PC-3 (cell line): ENCODE measurements at places on chromosomes 7 and 10.

DNA sequence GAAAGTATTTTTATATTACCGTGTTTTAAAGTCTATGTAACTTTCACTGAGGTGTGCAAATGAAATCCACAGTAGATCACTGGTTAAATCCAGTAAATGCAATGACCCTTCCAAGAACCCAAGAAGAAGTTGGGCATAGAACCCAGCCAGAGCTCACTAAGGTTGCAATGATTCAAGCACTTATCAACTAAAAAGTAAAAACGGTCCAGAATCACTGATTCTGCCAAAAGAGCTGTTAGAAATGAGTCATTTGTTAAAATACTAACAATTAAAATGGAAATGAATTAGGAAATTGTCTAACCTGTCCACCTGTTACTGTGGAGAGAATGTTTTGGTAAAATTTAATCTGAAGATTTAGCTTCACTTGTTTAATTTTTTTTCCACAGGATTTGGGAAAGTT is 74.4 kb downstream of the ANK3 start:
- DNase-seq: no peak

DNA sequence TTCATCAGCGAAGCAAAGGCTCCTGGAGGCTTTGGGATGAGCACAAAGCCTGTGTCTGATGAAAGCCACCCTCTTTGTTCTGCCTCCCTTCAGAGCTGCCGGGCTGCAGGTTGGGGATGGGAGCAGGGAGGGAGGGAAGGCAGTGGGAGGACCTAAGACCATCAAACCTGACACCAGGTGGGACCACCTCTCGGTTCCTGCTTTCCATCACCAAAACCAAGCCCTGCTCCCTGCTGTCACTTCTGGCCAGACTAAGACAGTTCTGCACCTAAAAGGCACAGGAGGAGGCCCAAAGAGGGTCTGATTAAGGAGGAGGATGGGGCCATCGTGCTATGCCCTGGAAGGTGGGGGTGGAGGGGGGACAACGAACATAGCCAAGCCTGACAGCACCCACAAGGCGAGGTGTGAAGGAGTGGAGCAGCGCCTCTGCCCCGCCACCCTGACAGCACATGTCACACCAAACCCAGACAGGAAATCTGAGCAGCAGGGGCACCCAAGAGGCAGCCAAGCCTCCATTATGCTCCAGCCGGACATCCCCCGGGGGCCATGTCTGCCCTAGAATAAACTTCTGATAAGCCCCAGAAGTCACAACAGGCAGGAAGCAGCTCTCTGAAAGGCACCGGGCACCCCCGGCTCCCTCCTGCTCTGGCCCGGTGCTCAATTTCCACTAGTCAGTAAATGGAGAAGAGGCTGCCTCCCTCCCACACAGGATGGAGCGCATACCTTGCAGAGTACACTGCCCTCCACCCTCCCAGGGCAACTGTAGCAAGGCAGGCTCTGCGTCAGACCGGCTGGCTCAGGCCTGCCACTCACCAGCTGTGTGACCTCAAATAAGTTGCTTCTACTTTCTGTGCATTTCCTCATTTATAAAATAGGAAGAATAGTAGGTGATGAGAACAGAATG is 48.9 kb downstream of the DLG5 start:
- DNase-seq: no peak

- no peak for DNase-seq
Measured at GRCh38 chr10:118694848-118695247, 59.9 kb downstream of the CACUL1 start.

DNA sequence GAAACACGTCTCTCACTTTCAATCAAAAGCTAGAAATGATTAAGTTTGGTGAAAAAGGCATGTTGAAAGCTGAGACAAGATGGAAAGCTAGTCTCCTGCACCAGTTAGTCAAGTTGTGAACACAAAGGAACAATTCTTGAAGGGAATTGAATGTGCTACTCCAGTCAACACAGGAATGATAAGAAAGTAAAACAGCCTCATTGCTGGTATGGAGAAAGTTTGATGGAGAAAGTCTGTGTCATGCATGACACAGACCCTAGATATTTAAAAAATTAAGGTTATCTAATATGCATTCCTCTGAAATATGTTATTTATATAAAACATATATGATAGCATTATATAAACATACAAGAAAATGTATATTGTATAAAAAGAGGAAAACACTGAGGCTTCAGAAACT is 699.4 kb upstream of the FZD8 start:
- DNase-seq: peak; percentile 50

DNA sequence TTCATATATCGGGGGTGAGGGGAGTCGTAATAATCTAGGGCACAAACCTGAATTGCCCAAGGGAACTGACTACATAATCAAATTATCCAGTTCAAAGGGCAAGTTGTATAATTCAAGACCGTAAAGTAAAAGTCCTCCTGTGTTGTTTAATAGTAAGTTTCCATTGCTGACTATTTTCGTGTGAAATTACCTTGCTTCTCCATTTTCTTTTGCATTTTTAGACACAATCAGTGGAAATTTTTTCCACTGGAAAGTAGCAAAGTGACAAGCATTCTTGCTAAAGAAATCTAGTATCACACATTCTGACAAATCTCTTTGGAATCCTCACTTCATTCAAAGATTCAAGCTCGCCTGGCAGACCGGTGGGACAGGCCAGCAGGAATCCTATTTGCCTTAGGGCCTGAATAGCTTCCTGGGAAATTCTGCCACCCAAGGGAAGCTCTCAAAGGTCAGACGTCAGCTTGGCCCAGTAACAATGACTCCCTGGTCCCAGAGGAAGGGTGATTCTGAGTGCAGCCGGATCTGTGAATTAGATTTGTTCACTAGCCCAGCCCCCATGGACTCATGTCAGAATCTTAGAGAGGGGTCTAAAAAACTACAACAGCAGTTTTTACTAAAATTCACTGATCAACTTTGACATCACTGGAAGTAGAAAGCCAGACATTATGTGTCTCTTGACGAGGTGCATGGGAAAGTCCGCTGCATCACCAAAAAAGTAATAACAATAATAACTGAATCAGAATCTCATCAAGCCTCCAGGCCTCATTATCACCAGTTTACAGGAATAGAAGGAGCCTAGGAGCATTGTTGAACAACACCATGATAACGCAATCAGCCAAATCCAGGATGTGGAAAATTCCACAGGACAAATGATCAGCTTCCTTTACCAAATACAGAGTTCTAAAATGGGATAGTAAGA is 161.0 kb downstream of the SKIDA1 start:
- peak; percentile 97 for DNase-seq

GRCh38 chr10:50541921-50542320 is 81.8 kb downstream of the SGMS1 start:
- DNase-seq: no peak

GRCh38 chr7:67671006-67671548 is 674.4 kb downstream of the TYW1 start:
- no peak for DNase-seq

- no peak for DNase-seq
Measured at GRCh38 chr10:100138921-100139496, 46.8 kb downstream of the ERLIN1 start.

DNA sequence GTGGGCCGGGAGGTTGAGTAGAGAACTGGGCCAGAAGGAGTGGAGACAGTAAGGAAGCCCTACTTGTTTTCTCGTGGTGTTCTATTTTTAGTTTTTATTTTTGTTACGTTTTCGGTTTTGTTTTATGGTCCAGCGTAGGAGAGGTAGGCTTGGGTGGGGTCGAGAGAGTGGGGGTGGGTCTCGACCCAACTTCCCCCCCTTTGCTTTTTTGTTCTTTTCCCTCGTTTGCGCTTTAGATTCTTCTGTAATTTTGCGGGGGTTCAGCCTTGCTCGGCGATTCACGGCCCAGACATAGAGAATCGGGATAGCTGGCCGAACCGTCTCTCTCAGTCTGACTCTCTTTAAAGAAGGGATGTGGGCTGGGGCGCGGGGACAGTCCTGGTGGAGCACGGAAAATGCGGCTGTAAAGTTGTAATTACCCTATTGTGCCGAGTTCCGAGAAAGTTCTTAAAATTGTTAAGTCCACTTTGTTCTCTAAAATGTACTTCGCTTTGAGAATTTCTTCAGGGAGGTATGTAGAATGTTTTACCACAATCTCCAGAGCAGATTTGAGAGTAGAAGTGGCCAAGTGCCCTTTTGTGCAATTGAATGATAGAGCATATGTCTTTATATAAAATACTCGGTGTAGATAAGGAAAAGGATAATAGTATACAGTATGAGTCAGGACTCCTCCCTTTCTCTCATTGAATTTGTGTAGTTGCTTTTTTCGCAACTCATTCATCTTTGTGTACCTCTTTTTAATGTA is 816 bp downstream of the DMTF1 start:
- peak; percentile 11 for DNase-seq

GRCh38 chr10:91708174-91708861 is 75.4 kb upstream of the PPP1R3C start:
- no peak for DNase-seq
